ENCODE measurements at places on chromosomes 3 and 15. TPM values are rescaled to one million over a fixed set of nuclear protein-coding genes. Genes with fewer than 3 reads are reported as not detected.

The ASB14 gene
- not detected for total RNA-seq

The SH2D7 gene
- total RNA-seq, result not detected

The GOLGA6B gene
- not detected for total RNA-seq

The SLC38A3 gene
- not detected for total RNA-seq

The COL6A5 gene
- not detected for total RNA-seq

The BCL6 gene
- 34.6 TPM for total RNA-seq

The TF gene
- total RNA-seq, result 1.4 TPM

The PLA2G4F gene
- not detected for total RNA-seq

The DCP1A gene
- total RNA-seq, result 8.7 TPM

The ADAMTS9 gene
- total RNA-seq, result 5.9 TPM

The GTF2E1 gene
- 8.2 TPM for total RNA-seq

The GP9 gene
- not detected for total RNA-seq

The PCNP gene
- 48.8 TPM for total RNA-seq

The ADGRG7 gene
- total RNA-seq, result not detected

The ZNF620 gene
- 0.35 TPM for total RNA-seq

The SCAANT1 gene
- not detected for total RNA-seq

The BSN gene
- total RNA-seq, result 0.12 TPM

The FAM174B gene
- total RNA-seq, result 0.94 TPM

The SLC22A13 gene
- total RNA-seq, result not detected

The SNRPA1 gene
- total RNA-seq, result 23.9 TPM

The COLQ gene
- total RNA-seq, result 0.09 TPM

The ZNF654 gene
- 8.4 TPM for total RNA-seq

The ZNF662 gene
- total RNA-seq, result 1.4 TPM

The GOLGA8H gene
- total RNA-seq, result not detected

The ANKRD63 gene
- total RNA-seq, result not detected
